ENCODE measurements at places on chromosomes 16 and 17.

DNA sequence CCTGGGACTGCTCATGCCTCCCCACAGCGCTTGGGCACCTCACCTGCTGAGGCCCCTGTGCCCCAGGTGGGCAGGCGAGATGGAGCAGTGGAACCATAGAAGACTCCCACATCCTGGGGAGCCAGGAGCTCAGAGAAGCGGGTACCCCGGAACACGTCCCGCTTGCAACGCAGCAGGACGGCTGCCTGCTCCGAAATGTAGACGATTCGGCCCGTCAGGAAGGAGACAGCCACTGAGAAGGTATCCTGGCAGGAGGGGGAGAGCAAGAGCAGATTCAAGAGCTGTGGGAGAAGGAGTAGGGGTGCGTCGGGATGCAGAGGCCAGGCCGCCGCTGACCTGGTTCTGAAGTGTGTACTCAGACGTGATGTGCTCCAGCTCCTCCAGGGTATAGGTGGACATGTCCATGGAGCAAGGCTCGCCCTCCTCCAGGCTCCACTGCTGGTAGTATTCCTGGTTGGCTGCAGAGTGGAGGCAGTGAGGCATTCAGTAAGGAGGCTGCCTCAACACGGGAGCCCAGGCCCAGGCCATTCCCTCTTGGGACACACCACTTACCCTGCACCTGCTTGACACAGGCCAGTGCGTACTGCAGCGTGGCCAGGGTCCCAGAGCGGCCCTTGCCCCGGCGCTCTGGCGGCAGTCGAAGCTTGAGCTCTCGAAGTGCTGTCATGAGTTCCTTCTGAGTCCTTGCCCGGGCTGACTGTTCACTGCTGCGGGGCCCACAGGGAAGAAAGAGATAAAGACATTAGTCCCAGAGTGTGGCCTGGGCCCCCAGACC is 2.6 kb downstream of the PER1 start:
- no peak for DNase-seq

GRCh38 chr17:2468270-2468669 is 43.4 kb downstream of the METTL16 start:
- DNase-seq = no peak

- no peak for DNase-seq
These were observed 17.4 kb downstream of the IST1 start for GRCh38 chr16:71912534-71913275.

DNA sequence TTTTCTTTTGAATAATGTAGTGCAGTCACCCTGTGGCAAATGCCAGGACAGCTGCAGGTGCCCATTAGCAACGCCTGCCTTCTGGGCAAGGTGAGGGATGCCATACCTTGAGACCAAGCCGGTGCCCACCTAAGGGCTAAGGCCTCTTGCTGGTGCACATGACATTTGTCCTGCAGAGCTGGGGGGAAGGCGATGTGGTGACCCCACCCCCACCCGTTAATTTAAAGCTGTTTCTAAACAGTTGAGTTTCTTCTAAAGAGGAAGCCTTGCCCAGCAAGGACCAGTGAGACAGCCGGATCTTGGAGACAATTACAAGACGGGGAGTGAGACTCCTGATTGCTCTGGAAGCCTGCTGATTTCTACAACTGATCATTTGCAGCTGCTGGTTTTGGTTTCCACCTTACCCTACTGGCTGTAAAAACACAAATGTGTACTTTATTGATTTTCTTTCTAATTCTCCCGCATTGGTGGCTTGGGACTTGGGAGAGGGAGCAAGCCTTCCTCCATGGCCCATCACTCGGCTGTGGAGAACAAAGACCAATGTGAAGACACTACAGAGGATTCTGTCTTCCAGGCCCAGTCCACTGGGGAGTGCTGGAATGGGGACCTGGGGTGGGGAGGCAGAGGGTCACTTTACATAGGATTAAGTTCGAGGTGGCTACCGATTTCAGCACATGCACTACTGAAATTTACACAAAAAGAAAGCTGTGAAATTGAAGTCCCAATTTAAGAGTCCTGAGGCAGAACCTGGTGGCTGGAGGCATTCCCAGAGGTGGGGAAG is 2.7 kb downstream of the CDK5R1 start:
- DNase-seq = no peak

DNA sequence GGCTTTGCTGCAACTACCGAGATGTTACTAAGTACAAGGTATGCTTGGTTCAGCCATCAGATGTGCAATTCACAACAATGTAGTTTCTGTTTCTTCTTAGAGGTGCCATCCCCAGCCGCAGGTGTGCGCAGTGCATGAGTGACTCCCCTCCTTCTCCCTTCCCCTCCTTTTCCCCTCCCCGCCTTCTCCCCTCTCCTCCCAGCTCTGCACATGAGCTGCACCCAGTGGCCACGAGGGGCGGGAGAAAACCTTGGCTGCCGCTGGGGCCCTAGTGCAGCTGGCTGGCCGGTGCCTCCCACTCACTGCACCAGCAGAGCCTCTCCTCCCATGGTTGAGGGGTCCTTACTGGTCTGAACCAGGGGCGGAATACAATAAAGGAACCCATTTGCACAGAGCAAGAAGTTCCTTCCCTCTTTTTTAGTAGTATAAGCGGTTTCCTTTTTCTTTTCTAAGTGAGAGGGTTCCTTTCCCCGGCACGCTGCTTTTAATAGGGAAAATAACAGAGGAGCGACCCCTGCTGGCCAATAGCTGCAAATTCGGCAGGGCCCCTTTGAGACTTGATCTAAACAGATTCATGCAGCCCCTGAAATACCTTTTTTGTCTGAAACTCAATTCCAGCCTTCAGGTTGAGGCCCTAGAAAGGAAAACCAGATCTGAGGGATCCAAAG is 7.8 kb upstream of the CCL15 start:
- no peak for DNase-seq

- DNase-seq = no peak
These were observed 111.4 kb downstream of the METRNL start for GRCh38 chr17:83190601-83191387.

- DNase-seq = peak; percentile 86
These were observed 45.7 kb downstream of the CMTM4 start for GRCh38 chr16:66650707-66651473.

DNA sequence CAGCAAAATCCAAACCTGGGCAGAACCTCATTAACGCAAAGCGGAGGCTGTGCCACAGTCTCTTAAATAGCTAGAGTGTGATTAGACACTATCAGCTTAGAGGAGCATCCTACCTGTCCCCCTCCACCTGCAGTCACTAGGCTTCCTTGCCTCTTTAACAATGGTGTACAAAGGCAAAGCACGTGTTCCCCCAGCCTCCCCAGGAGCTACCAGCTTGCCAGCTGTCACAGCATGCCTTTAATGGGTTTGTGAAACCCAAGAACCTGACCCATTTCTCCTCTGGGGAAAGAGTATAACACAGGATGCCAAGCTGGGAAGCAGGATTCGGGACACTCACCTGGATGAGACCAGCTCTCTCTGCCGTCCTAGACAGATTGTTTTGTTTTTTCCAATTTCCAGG is 37.2 kb upstream of the TBX2 start:
- no peak for DNase-seq

DNA sequence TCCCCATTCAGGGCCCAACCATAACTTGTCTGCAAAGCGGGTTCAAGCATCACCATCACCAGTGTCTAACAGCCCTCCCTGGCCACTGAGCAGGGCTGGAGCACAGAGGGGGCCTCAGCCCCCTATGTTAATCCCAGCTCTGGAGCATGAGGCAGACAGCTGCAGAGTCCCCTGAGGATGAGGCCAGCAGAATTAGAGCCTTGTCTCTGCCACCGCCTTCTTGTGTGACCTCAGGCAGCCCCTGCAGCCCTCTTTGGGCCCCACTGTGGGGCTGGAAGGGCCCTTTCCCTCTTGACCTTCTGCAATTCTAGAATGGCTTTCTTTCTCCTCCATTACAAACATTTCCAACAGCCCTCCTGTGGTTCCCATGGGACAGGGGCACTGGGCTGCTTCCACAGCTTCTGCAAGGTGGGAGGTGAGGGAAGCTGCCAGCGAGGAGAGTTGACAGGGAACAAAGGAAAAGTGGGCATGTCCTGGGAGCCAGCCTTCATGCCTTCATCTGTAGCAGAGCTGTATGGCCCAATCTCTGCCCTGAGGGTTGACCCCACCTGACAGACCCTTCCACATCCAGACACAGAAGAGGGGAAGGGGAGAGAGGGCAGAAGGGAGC is 65.7 kb downstream of the TMEM132E start:
- no peak for DNase-seq

GRCh38 chr16:66013486-66013885 is 353.0 kb upstream of the CDH5 start:
- DNase-seq = no peak

DNA sequence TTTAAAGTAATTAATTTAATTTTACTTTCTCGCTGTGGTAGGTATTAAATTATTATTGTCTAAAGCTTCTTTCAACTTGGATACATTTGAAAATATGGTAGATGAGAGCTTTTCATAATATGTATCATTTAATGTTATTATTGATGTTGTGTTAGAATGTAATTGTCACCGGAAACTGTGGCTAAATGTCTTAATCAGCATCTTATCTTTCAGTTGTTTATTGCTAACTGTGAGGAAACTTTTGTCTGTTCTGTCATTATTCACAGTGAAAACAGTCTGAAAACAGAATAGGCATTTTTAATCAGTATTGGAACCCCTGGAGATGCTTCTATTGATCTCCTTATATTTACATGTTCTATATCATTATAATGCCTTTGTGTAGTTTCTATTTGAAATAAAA is 120.7 kb downstream of the STXBP4 start:
- DNase-seq = no peak

DNA sequence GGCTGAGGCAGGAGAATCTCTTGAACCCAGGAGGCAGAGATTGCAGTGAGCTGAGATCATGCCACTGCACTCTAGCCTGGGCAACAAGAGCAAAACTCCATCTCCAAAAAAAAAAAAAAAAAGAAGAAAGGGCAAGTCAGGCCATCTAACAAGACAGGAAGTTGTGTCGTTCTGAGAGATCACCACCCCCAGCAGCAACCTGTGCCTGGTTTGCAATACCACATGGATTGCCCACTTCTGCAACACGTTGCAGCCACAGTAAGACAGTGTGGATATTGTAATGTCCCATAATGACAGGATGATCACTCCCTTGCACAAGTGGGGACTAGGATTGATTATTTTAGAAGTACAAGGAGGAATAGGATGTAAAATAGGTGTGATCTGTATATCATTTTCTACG is 3.4 kb upstream of the KRTAP2-4 start:
- DNase-seq = no peak

GRCh38 chr16:55302635-55303034 is 21.4 kb upstream of the IRX6 start:
- peak; percentile 16 for DNase-seq

- no peak for DNase-seq
These were observed 1.1 kb upstream of the USP32 start for GRCh38 chr17:60392845-60393702.

DNA sequence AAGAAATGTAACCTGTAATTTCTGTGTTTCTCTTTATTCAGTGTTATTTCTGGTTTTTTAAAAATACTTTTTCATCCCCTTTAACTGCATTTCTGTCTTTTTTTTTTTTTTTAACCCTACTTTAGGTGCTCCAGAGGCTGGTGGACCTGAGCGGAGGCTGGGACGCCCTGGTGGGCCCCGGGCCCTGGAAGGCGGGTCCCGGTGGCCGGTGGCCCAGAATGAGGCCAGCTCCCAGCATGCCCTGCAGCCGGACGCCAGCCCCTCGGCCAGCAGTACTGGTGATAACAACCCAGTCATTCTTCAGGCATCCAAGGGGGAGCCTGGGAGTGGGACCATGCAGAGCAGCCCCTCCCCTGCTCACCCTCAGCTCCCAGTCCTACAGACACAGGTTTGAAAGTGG is 1.5 kb downstream of the SRCAP start:
- DNase-seq = no peak

DNA sequence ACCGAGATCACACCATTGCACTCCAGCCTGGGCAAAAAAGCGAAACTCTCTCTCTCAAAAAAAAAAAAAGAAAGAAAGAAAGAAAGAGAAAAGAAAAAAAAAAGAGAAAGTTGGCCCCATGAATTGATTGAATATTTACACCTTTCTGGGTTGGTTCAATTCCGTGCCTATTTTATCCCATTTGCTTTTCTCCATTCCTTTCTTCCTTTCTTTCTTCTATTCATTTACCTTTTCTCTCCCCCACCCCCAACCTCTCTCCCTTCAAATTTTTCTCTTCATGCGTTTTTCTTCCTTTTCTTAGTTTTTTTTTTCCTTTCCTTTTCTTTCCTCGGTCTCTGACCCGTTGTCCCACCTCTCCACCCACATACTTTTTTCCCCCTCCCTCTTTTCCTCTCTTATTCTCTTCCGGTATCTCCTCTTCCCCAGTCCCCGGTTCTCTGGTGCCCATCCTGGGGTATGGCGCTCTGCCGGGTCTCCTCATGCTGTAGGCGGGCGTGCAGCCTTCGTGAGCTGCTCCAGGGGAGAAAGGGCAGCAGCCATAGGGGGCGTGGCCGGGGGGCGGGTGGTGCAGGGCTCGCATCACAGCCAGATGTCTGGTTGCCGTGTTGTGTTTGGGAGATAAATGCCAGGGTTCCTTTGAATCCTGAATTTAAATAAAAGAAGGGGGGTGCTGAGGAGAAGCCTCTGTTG is 5.3 kb upstream of the COL1A1 start:
- peak; percentile 86 for DNase-seq

GRCh38 chr17:82519971-82520903 is 705 bp downstream of the FOXK2 start:
- peak; percentile 50 for DNase-seq

DNA sequence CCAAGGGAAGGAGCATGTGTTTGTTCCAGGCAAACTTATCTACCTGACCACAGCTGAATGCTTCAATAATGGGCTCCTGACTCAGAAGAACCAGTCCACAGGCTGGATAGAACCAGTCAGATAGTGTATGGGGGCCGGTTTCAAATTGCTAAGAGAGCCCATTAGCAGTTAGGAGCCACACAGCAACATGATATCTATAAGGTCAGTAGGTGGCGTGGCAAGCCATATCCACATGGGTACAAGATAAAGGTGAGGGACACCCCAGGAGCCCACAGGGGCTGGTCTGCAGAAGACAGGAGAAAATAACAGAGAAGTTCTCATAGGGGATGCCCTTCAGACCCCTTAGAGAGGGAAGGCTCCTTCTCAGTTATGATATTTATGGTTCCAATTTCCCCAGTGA is 31.6 kb upstream of the CDRT15 start:
- no peak for DNase-seq

GRCh38 chr16:59259074-59259949 is 525.2 kb upstream of the GOT2 start:
- DNase-seq = no peak

GRCh38 chr16:6967796-6968320 is 364.8 kb upstream of the RBFOX1 start:
- no peak for DNase-seq

DNA sequence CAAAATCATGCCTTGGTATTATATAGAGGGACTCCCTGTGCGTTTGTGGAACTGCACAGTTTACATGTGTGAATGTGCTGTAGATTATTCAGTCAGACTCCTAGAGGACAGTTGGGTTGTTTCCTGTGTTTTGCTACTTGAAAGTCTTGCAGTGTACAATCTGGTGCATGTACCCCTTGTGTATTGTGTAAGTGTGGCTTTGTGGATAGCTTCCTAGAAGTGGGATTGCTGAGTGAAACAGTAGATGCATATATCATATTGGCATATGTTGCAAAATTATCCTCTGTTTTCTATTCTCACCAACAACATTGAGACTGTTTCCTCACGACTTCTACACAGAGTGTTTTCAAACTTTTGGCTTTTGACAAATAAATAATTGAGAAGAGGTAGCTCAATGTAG is 263.7 kb downstream of the MAP2K6 start:
- no peak for DNase-seq
